ENCODE measurements at places on chromosomes 1 and 21.

DNA sequence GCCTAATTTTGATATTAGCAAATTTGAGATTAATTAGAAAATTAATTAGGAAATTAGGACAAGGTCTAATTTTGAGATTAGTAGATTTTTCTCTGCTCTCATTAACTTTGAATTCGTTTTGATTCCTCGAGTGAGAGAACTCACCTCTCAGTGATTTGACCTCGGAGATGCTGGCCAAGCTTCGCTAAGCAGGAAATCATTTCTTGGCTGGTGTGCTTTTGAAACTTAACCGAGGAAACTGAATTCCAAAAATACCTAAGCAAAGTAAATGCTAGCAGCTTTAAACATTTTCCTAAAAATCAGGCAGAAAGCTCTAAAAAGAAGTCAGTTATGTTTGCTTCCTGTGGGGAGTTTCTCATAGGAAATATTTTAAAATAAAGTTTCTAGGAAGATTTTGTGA, 34.9 kb downstream of the CDC14A start:
- no peak for DNase-seq

GRCh38 chr1:64197076-64197475, 6.3 kb upstream of the UBE2U start:
- DNase-seq = no peak

DNA sequence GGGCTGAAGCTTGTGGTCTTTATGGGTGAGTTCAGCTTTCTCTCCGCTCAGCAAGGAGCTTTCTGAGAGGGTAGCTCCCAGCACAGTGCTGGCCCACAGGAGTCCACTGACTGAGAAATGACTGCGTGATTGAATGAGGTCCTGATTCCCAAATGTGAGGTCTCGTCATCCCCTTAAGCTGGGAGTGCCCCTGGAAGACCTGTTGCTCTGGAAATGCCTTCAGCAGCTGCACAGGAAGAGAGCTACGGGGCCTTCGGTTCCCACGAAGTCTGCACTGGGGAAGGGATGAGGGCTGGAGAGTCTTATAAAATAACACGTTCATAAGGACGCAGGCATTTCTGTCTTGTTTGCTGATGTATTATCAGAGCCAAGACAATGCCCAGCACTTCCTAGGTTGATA, 14.0 kb downstream of the TNNT2 start:
- no peak for DNase-seq

- DNase-seq = peak; percentile 80
These were observed 18.7 kb upstream of the F5 start for GRCh38 chr1:169604781-169605560.

- DNase-seq = peak; percentile 36
These were observed 106.5 kb downstream of the HLCS start for GRCh38 chr21:36859744-36860501.

GRCh38 chr21:40049931-40050290, 182.7 kb downstream of the PCP4 start:
- DNase-seq = no peak

- peak; percentile 27 for DNase-seq
These were observed 12.6 kb upstream of the OR6N2 start for GRCh38 chr1:158793604-158794003.

- no peak for DNase-seq
These were observed 79.3 kb upstream of the DIRAS3 start for GRCh38 chr1:68129536-68130250.

GRCh38 chr1:1796466-1796865, 18.2 kb upstream of the NADK start:
- DNase-seq = no peak

All from CD4-positive, alpha-beta T cell treated with Interleukin-4 for 4 hours (primary cell).